ENCODE measurements at places on chromosomes 4 and X. TPM values are rescaled to one million over a fixed set of nuclear protein-coding genes. Genes with fewer than 3 reads are reported as not detected.

PFKFB1 gene
- total RNA-seq, result not detected

XAGE1A gene
- total RNA-seq, result not detected

NRK gene
- 2.4 TPM for total RNA-seq

MTNR1A gene
- total RNA-seq, result not detected

HTN1 gene
- 4.1 TPM for total RNA-seq

GJB1 gene
- total RNA-seq, result not detected

SSX4 gene
- not detected for total RNA-seq

KDM5C gene
- 212 TPM for total RNA-seq

PPEF2 gene
- 6.3 TPM for total RNA-seq

DNA sequence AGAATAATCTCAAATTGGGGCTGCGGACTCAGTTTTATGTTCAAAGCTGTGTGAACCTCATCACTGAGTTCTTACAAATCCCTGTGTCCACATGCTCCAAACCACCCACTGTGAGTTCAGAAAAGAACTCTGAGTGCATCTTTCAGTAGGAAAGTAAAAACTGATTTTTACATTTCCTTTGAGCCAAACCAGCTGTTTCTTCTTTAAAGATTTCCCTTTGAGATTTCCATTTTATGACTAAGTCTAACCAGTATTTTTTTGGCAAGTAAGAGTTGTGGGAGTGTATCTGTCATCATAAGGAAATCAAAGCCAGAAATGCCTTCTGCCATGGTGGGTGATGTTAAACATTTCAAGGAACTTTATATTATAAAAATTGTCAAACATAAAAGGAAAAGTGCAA lies 100.0 kb downstream of the TET2 start:
- DNase-seq, result peak; percentile 87

DNA sequence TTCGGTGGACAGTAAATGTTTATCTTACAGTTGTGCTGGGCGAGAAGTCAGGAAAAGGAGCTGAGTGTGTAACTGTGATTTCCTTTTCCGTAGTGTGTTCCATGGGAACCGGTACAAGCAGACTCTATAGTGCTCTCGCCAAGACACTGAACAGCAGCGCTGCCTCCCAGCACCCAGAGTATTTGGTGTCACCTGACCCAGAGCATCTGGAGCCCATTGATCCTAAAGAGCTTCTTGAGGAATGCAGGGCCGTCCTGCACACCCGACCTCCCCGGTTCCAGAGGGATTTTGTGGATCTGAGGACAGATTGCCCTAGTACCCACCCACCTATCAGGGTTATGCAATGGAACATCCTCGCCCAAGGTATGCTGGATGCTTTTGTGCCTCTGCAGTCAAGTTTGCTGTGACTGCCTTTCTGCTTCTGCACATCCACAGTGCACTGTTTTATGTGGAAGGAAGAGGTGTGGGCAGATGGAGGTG lies 27.4 kb downstream of the NOCT start:
- peak; percentile 14 for DNase-seq

DNA sequence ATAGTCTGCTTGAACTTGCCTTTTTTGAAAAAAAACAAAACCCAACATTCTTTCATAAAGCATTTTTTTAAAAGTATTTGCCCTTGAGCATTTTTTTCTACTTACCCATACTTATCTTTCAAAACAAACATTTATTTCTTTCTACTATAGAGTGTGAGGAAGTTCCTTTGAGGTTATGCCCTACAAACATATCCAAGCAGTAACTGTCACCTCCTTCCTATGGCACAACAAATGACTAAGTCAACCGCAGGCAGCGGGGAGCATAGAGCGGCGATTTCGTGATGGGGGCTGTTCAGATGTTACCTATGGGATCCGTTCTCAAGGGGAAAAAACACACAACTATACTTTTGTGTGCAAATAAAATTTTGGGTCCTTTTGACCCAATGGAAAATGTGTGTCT lies 19.4 kb downstream of the SPRY1 start:
- peak; percentile 28 for DNase-seq

DNA sequence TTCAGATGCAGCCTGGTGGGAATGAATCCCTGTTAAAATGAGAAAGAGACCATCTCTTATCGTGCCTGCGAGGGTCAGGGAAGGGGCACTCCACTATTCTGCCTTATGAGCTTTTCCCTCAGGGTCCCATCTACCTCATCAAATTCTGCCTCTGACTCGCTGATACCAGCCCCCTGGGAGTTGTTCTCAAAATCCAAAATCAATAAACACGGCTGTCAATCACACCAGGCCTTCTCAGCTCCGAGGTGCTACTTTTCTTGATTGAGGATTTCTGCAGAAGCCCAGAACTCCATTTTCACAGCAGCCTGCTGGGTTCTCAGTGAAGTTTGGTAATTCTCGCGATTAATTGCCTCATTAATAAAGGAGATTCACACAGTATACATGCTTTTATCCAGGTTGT lies 312.6 kb downstream of the STIM2 start:
- no peak for DNase-seq

DNA sequence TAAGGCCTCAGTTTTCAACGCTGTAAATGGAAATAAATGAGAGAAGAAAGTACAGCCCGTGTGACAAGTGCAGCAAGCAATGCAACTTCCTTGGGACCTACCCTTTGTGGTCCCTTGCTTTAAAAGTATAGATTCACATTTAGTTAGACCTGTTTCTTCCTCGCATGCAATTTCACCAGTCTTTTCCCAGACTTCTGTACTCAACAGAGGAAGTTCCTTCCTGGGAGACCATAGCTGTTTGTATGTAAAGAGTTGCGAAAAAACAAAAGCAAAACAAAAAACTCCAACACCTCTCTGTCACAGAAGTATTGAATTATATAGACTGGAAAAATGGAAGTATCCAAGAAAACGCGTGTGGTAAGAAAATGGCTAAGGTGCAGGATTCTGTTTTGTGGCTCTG lies 1.1 kb upstream of the IRF2 start:
- no peak for DNase-seq

DNA sequence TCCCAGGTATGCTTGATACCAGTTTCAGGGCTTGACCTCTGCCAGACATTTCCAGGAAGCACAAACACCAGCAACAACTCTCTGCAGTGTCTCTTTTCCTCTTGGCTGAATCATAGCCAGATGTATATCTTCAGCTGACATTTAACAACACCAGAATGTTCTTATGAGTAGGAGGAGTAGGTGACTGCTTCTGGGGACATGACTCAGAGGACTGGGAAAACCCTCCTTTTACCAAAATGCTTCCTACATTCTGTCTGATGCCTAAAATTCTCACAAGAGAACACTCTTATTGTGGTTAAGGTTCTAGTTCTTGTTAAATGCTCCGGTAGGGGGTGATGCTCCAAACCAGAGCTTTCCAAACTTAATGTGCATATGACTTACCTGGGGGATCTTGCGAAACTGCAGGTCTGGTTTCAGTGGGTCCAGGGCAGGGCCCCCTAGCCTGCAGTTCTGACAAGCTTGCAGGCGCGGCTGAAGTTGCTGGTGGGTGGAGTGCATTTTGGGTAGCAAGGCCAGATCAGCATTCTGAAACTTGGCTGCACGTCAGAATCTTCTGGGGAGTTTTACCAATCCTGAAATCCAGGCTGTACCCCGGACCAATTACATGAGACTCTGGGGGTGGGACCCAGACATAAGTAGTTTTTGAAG lies 329.3 kb upstream of the RPS6KA3 start:
- DNase-seq, result peak; percentile 75

GRCh38 chr4:54587107-54587891 lies 70.5 kb upstream of the KIT start:
- DNase-seq, result no peak

GRCh38 chr4:73018595-73018994 lies 50.9 kb downstream of the COX18 start:
- DNase-seq, result no peak

GRCh38 chrX:17544821-17545220 lies 169.8 kb downstream of the NHS start:
- DNase-seq, result no peak

GRCh38 chrX:48696909-48697727 lies 584 bp downstream of the SUV39H1 start:
- peak; percentile 36 for DNase-seq

- DNase-seq, result no peak
These were observed 400.0 kb upstream of the CXorf51B start for GRCh38 chrX:146409528-146409927.

- DNase-seq, result no peak
These were observed 185.0 kb upstream of the FAM241A start for GRCh38 chr4:111960241-111960667.

DNA sequence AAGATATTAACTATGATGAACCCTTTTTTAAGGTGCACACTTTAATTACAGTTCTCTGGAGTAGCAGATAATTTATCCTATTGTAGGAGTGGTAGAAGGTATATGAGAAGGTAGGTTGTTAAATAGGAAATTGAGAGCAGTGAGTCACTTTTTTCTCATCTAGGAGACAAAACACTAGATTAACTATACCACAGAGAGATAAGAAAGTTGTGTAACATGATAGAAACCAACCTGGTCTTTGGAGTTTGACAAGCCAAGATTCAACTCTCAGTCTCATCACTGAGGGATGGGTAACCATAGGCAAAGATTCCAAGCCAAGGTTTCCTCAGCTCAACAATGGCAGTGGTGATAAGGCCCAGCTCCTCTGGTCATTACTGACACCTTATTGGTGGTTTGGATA lies 104.0 kb downstream of the MAD2L1 start:
- DNase-seq, result no peak

- no peak for DNase-seq
These were observed 9.8 kb upstream of the NOCT start for GRCh38 chr4:139005774-139006173.

DNA sequence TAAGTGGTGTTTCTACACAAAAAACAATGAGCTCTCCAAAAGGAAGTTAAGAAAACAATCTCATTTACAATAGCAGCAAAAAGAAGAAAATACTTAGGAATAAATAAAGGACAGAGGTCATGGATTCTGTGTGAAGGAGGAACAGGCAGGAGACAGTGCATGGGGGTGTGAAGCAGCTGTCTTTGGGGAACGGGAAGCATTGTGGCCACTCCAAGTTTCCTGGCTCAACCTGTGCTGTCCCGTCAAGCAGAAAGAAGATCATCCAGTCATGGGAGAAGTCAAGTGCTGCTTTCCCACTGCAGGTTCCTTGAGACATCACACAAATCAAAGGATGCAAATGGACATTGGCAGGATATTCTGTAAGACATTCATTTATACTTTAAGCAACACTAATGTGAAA lies 66.1 kb upstream of the MAML3 start:
- DNase-seq, result no peak

GRCh38 chr4:69878250-69878649 lies 18.3 kb upstream of the SULT1E1 start:
- peak; percentile 42 for DNase-seq

DNA sequence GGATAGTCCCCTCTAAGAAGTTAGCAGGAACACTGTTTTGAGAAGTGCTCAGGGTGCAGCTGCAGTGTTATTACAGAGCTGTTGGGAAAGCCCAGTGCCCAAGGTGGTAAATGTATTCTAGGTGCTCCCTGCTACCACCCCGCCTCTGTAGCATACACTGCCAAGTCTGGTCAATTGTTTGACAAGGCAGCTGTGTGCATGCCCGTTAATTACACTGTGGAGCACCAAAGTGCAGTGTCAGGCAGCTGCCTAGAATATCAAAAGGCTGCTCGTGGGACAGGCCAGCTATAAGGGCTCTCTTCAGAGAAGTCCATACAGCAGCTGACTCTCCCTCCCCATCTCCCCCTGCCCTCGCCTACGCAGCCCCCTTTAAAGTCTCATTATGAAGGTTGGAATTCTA lies 99.9 kb upstream of the KLHL13 start:
- no peak for DNase-seq

DNA sequence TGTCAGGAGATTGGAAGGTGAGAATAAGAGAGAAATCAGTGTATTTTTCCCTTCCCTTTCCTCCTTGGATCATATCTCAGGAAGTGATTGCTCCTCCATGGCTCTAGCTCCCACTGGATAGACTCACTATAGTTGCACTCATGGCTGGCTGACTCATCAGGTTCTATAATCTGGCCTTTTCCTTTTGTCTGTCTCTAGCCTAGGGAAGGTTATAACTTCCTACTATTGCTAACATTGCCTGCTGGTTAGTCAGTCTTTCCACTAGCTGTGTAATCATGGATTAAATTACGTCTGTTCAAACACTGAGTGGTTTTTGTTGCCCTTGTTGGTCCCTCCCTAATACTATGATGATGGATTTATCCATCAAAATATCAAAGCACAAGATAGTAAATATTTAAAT lies 195.5 kb upstream of the VEGFC start:
- DNase-seq, result peak; percentile 10

DNA sequence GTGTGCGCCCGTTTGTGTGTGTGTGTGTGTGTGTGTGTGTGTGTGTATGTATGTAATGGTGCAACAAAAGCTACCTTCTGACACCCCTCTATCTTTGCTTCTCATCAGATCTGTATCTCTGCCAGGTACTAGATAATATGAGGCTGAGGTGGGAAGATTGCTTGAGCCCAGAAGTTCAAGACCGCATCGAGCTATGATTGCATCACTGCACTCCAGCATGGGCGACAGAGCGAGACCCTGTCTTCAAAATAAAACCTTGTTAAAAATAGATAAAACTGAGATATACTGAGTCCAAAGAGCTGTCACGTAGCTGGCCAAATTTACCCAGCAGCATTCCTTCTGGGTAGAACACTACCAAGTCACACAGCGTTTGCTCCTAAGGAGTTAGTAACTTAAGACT lies 18.4 kb downstream of the NLGN4X start:
- no peak for DNase-seq

DNA sequence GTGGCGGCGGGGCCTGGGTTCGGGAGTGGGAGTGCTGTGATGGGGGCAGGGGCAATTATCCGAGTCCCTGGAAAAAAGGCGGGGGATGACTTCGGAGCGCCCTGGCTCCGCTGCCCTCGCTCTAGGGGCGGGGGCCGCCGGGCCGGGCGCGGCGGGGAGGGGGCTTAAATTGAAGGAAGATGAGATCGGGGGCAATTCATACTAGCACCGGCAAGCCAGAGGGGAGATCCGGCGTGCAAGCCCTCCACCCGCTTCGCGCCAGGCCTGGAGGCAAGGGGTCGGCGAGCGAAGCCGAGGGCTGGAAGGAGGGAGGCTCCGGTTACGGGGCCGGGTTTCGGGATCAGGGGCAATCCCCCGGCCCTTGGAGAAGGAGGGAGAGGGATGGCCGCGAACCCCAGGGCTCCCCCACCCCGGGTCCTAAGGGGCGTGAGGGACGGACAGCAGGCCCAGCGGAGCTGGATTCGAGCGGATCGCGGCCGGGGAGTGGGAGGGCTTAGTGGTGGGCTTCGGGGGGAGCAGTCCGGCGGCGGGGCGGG lies 1.2 kb downstream of the BCORL1 start:
- no peak for DNase-seq

Data from umbilical cord (tissue), 2 donors.